ENCODE measurements at places on chromosomes 13 and 19.

DNA sequence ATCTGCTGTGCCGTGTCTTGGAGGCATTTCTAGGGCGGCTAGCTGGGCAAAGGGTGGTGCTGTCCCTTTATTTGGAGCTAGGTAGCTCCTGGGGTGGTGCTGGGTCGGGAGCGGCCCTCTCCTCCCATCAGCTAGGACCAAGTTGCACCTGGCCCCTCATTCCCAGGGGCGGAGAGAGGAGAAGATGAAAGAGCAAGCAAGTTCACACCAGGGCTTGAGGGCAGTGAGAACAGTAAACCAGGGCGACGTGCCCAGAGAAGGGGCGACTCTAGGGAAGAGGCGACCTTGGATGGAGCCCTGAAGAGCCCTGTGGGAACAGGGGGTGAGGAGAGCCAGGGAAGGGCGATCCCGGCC, 17.0 kb upstream of the KCNN1 start:
- DNase-seq, result no peak

DNA sequence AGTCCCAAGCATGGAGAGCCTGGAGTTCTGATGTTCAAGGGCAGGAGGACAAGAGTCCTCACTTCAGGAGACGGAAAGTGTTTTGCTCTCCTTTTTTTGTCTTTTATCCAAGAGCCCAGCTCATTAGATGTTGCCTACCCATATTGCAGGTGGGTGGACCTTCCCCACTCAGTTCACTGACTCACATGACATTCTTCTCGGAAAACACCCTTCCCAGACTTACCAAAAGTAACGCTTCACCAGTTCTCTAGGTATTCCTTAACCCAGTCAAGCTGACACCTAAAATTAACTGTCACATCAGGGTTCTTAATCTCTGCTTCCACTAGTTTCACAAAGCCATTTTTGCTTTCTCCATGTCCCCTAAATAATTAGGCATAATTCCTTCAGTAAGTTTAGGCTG, 2215.4 kb upstream of the PCDH20 start:
- no peak for DNase-seq

DNA sequence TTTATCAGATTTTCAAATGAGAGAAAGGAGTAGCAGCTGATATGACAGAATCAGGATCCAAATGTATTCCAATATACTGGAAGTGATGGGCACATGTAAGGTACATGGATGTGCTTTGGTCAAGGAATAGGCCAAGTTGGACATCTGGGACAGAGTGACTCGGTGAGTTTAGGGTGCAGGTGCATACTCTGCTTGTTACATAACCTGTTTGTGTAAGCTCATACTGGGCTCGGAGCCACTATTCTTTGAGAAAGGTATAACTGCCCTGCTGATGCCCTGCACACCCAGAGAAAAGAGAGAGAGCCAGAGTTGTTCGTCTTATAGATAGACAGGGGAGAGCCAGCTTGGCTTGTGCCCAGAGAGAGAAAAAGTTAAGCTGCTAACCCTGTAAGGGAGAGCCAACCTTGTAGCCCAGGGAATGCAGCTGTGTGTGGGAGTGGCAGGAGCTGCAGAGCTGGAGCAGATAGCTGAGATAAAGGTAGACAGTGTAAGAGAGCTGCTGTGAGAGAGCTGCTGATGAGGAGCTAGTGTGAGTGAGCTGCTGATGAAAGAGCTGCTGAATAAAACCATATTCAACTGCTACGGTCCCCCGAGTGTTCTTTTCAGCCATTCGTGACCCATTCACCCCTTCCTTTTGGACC, 40.7 kb upstream of the N4BP2L1 start:
- no peak for DNase-seq

- DNase-seq, result no peak
Measured at GRCh38 chr19:35119091-35119490, 3.5 kb downstream of the FXYD3 start.

DNA sequence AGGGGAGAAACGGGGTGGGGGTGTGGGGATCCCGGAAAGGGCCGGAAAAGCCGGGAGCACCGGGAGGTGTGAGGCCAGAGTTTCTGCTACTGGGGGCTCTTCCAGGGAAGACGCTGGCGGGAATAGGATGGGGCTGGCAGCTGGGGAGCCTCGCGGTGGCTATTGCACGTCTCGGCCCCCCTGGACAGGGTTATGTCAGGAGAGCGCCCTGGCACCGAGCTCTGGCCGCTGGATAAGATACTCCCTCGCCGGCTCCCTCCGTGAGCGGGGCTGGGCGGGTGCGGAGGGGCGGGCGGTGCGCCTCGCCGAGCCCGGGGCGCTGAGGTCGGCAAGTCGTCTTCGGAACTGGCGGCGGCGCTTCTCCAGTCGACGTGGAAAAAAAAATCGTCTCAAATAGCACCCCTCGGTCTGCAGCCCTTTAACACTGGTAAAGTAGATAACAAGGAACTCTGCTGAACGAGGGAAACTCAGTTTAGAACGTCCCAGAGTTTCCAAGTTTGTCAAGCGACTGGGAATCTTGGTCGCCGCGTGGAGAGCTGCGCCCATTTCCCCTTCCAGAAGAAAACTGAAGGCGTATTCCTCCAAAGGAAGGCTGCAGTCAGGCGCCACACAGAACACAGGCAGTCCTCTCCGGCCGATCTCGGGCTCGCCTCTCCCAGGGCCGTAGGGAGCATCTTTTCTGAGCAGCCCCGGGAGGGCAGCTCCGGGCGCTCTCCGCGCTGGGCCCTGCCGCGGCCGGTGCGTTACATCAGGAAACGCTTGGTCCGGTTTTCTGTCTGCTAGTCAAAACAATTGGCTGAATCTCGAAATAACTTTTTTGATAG, 115.1 kb downstream of the KCNRG start:
- DNase-seq, result no peak

GRCh38 chr13:26377038-26377437, 123.1 kb downstream of the CDK8 start:
- DNase-seq, result peak; percentile 41

GRCh38 chr13:31878955-31879354, 139.6 kb downstream of the RXFP2 start:
- no peak for DNase-seq

GRCh38 chr19:43584484-43584883, 8.9 kb downstream of the PINLYP start:
- no peak for DNase-seq

- DNase-seq, result no peak
Measured at GRCh38 chr19:9937001-9937411, 691 bp upstream of the OLFM2 start.

GRCh38 chr13:64417581-64417980, 2812.6 kb downstream of the PCDH9 start:
- DNase-seq, result no peak

DNA sequence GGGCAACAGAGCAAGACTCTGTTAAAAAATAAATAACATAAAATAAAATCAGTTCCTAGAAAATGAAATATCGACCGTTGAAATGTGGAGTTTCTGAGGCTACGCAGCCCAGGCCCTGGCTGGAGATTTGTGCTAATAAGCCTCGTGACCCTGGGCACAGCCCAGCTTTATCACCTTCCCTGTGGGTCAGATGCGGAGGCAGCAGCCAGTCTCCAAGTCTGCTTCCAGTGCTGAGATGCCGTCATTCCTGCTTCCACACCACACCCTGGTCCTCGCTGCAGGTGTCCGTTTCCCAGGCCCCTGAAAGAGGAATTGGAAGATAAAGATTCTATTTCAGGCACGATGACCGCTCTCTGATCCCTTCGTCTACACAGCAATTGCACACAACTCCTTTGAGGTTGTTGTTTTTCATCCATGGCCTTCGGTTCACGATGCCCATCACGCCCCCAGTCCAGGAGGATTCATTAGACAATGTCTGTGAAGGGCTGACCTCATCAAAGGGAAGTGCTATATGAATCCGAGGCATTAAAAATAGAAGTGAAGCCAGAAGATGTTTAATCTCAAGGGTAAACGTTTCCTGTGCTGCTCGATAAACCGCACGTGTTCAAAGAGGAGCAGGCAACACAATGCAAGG, 48.3 kb upstream of the ATP11A start:
- no peak for DNase-seq

GRCh38 chr13:40617801-40618356, 48.6 kb downstream of the FOXO1 start:
- DNase-seq, result no peak

- DNase-seq, result no peak
Measured at GRCh38 chr19:54707962-54708361, 16.3 kb upstream of the KIR3DL3 start.

GRCh38 chr19:19500975-19501644, 14.2 kb downstream of the TSSK6 start:
- no peak for DNase-seq

- DNase-seq, result no peak
Measured at GRCh38 chr13:105937451-105937850, 598.0 kb downstream of the EFNB2 start.

DNA sequence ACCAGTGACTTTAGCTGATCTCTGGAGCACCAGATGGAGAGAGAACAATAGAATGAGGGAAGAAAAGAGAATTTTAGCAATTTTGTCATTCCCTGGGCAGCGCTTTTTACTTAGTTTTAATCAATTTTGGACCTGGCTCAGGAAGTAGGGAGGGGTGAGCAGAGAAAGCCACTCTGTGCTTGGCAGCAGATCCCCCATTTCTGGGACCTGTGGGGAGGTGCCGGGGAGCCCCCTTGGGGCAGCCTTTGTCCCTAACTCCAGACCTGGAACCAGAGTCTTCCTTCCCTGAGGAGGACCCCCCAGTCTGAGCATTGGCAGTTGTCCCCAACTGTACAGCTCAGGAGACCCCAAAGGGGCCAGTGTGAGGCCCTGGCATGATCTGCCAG, 10.5 kb downstream of the LYL1 start:
- no peak for DNase-seq

DNA sequence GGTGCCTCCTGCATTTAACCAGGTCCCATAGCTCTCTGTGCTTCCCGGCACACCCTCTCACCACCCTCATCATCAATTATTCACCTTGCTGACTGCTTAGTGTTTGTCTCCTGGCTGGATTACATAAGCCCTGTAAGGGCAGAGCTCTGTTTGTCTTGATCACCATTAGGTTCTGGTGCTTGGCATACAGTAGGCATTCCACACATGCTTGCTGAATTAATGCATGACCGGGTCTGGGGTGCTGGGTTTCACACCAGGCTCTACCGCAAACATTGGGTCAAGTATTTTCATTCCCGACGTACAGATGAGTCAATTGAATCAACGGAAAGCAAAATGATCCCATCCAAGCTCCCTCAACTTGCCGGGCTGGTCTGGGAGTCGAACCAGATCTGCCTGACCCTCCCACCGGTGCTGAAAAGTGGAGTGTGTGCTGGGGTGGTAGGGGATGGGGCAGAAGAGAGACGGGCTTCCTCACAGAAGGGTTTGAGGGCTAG, 28.5 kb downstream of the VAV1 start:
- DNase-seq, result no peak

DNA sequence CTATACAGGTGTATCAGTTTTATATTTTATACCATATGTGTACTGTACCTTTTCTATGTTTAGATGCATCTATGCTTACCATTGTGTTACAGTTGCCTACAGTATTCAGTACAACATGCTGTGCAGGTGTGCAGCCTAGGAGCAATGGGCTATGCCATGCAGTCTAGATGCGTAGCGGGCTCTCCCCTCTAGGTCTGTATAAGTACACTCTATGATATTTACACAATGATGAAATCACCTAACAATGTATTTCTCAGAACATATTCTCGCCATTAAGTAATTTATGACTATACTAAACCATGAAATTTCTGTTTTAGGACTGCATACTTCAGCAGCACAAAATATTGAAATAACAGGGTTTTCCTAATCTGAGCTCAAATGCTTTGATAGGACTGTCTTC, 179.6 kb downstream of the RFC3 start:
- DNase-seq, result no peak

GRCh38 chr19:43940719-43941118, 5.6 kb upstream of the ZNF45 start:
- no peak for DNase-seq

DNA sequence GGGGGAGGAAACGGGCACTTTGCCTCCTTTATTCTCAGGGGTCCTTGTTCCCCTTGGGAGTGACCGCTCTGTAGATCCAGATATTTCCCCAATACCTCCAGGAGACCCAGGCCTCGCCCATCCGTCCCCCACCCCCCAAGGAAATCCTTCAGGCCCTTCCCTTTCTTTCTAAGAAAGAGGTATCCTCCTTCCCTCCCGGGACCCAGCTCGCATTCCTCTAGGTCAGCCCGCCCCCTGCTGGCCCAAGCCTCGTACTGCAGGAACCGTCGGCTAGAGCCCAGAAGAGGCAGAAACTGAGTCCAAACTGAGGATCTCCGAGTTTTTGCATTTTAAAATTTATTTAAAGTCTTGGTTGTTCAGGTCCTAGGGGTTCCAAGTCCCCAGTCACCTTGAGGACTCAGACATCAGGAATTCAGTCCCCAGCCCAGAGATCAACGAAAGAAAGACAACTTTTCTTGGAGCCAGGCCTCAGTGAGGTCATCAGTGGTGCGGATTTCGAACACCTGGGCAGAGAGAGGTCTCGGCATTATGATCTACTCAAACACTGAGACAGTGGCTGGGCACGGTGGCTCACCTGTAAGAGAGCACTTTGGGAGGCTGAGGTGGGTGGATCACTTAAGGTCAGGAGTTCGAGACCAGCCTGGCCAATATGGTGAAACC, 7.5 kb upstream of the LRFN1 start:
- peak; percentile 35 for DNase-seq

DNA sequence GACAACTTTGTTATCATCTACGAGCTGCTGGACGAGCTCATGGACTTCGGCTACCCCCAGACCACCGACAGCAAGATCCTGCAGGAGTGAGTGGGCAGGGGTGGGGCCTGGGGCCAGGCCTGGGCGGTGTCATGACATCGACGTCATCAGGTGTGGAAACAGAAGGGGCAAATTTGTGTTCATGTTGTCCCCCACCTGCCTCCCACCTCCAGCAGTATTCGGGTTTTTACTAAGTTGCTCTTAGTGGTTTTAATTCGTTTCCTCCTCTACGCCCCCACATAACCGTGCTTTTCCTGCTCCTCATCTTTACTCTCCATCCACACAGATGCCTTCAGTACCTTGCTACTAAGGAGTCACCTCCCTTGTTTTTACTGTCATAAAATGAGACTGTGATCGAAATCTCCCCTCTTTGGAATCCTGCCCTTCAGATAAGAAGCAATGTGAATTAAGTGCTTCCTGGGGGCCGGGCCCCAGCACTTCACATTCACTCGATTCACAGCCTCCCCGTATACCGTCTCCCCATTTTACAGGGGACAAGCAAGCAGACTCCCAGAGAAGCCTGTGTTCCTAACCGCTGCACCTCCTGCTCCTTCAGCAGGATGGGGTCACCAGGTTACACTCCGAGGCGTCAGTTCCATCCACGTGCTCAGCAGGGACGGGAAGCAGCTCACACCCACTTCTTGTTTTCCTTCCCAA, 10.5 kb downstream of the AP1M1 start:
- no peak for DNase-seq

DNA sequence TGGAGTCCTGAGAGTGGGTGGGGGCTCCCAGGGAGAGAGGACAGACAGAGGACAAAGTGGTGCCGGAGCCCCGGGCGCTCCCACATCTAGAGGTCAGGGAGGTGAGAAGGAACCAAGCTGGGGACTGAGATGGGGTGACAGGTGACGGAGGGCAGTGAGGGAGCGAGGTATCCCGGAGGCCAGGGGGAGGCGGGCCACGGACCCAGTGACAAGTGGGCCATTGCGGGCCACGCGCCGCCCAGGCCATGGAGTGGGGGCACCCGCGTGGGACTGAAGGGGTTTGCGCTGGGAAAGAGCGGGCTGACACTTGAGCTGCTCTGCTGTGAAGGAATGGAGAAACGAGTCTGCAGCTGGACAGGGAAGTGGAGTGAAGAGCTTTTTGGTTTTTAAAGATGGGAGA, 2.6 kb downstream of the ZNF628 start:
- DNase-seq, result no peak

GRCh38 chr19:34574704-34575103, 93.1 kb downstream of the WTIP start:
- no peak for DNase-seq

GRCh38 chr19:35760711-35761349, 2.9 kb downstream of the PROSER3 start:
- no peak for DNase-seq

Measured in AML-193 (cell line).